ENCODE measurements at places on chromosomes 7 and 10. TPM values are rescaled to one million over a fixed set of nuclear protein-coding genes. Genes with fewer than 3 reads are reported as not detected.

Gene NRP1
- 61.5 TPM for total RNA-seq

DNA sequence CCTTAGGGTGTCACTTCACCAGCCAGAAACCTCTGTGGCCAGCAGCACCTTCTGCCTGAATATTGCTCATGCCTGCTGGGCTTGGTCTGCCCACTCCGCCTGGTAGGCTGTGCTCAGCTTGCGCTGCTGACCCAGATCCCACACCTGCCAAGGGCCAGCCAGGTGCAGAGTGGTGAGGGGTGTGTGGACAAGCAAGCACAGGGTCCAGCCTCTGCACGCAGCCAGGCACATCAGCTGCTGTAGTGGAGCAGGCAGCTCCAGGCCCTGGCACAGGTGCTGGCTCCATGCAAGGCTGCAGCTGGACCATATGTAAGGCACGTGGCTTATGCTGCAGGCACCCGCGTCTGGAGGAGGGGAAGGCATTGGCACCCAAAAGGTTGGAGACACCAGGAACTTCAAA lies 567.4 kb downstream of the INHBA start:
- no peak for DNase-seq

GRCh38 chr7:11182736-11183135 lies 209.1 kb downstream of the PHF14 start:
- DNase-seq: no peak

Gene CAMK2B
- total RNA-seq: not detected

DNA sequence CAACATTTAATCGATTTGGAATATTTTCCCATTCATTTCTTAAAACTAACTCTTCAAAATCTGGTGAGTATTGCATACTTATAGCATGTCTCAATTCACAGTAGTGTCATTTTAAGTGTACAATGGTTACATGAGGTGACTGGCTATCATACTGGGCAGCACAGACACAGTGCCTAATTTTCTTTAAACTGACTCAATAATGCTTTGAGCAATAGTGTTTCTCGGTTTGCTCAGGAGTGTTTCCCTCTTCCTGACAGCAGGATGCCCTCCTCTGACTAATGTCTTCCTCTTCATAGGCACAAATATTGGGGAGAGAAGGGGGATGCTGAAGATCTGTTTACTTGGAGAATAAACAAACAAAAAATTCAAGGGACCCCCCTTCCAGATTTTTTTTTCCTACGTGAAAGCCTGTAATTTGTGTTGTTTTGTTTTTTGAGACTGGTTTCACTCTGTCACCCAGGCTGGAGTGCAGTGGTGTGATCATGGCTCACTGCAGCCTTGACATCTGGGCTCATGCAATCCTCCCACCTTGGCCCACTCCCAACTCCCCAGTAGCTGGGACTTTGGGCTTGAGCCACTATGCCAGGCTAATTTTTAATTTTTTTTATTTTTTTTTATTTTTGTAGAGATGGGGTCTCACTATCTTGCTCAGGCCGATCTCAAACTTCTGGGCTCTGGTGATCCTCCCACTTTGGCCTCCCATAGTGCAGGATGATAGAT lies 2.2 kb downstream of the MRC1 start:
- DNase-seq: no peak

DNA sequence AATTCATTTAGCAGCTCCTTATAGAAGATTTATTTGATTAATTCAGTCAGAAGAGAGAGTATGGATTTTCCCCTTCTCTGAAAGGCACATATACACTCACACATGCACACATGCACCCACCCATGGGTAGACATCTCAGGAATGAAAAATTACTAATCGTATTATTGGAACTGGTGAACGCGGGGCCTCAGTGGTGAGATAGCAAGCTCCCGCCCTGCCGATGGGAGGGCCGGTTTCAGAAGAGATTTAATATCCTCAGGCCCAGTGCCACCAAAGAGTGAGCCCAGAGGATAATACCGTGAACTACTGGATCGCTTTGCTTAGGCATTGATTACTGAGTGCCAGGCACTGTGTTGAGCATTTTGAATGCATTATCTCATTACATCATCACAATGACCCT lies 38.0 kb upstream of the EMX2 start:
- DNase-seq: no peak

- no peak for DNase-seq
Observed at GRCh38 chr10:47243356-47243755, 56.6 kb upstream of the GDF10 start.

- DNase-seq: no peak
Observed at GRCh38 chr7:104535841-104536240, 207.4 kb downstream of the LHFPL3 start.

DNA sequence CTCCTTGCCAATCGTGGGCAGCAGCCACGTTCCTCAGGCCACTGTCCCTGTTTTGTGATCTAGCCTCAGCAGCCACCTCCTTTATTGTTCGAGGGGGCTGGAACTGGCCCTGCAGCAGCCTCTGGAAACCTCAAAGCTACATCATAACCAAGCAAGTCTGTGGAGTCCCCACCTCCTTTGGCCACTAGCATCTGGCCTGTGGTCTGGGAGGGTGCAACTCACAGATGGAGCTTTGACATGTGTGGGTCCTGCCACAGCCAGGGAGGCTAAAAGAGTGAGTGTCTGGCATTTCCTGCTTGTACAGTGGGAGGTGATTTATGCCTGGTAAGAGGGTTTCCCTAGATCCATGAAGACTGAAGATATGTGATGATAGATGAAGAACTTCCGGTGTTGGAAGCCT lies 32.3 kb upstream of the NUB1 start:
- peak; percentile 57 for DNase-seq

Gene HGF
- not detected for total RNA-seq

DNA sequence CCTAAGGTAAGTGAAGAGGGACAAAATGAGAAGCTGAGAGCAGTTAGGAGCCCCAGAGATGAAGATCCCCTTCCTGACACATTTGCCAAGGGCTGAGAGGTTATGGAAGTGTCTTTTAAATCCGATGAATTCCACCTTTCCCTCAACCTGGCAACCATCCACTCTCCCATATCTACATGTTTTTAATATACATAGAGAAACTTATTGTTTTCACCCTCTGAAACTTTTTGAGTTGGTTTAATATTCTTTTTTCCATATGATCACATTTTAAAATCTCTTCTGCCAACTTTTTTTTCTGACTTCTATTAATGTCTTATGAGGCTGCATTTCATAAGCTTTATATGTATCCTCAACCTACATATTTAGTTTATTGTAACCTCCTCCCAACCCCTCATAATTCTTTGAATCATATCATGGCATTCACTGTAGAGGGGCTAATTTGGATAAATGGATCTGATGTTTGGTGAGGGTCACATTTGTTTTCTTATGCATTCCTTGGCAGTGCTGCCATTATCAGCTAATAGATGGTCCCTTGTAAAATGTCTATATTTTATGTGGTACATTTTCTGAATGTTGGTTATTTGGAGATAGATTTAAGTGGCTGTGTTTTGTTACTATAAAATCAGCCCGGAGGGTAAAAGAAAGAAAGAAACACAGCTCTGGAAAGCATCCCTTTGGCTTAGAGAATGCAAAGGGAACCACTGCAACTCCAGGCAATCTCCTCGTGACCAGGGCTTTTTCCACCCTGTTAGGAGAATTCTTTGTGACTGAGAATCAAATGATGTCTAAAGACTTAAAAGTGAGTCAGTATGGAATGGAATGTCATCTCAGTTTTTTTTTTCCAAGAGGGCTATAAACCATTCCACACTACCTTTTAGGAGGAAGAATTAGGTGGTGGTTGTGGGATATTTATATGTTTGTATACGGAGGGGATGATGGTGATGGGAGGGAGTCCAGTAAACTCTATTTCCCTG lies 334.4 kb downstream of the SUGCT start:
- DNase-seq: peak; percentile 69

Measured in Daoy (cell line).